ENCODE measurements at places on chromosomes 11 and 22.

DNA sequence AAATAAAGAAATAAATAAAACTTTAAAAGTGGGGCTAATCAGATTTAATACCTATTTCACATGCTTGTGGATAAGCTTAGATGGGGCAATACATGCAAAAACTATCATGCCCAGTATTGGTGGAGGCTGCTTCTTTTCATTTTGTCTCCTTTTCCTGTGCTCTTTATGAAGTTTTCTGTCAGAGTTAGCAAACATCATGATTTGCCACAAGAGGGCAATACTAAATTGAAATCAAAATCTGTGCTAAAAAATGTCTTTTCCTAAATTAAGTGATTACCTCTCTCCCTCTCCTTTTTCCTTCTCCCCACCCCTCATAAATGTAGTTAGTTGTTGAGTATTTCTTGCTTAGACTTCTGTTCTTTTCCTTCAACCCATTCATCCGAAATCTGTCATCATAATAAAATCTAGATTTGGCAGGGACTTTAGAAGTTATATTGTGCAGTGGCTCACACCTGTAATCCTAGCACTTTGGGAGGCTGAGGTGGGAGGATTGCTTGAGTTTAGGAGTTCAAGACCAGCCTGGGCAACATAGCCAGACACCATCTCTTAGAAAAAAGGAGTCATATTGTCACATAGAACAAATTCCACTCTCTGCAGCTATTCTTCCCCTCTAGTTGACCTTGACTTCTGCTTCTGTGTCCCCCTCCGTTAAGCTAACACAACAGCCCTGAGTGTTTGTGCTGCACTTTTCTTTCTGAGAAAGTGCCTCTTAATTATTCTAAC, 4.7 kb upstream of the ARHGAP42 start:
- DNase-seq = no peak

DNA sequence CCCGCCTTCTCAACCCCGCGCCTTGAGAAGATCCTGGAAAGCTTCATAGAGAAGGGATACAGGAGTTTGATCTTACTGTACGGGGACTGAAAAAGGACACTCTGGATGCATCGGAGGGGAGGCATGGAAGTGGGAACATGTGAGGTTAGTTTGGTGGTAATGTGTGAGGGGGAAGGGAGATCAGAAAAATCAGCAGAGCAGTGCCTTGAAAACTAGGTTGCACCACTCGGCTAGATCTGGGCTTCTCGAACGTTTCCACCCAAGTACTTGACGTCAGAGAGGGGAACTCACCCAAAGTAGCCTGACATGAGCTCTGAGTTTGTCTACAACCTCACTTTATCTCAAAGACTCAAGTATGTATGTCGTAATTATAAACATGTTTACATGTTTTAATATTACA, 14.5 kb downstream of the USP35 start:
- DNase-seq = no peak

DNA sequence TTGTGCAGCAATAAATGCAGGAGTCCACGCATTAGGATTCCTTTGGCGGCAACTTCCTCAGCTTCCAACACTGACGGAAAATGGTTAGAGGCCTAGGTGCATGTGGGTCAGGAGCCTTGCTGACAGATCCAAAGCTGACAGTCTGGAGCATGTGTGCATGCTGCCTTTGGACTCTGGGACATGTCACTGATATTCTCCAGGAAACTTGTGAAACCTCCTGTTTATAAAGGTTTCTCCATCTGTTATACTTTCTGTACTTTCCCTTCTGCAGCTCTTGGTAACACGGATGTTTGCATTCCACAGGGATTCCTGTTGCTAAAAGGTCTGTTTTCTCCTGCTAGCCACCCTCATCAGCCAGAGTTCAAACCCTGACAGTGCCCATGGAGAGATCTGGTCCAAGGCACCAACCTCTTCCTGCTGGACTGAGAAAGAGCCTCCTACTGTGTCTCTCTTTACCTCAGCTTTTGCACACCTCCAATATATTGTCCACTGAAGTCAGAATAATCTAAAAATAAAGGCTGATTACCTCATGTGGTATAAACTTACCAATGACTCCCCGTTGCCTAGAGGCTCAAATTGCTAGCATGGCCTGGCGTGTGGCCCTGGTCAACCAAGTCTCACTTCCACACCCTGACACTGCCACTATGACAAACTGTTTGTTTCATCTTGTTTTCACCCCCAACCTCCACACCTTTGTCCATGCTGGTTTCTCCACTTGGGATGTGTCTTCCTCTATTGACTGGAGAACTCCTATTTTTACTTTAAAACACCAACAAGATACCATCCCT, 31.1 kb upstream of the LYVE1 start:
- no peak for DNase-seq

DNA sequence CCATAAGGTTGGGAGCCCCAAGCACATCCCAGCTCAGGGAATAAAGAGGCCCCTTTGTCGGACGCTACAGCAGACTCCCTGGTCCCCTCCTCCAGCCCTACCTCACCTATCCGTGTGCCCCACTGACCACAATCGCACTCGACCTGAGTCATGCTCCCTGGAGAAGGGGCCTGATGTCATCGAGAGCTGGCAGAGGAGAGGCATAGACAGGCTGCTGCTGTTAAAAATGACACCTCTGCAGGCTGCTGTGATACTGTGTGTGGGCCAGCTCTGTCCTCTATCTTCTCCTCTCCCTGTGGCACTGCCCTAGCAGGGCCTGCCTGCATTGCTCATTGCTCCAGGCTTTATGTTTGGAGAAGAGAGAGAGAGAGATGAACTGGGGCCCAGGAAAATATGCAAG, 123.4 kb upstream of the SYT13 start:
- no peak for DNase-seq

DNA sequence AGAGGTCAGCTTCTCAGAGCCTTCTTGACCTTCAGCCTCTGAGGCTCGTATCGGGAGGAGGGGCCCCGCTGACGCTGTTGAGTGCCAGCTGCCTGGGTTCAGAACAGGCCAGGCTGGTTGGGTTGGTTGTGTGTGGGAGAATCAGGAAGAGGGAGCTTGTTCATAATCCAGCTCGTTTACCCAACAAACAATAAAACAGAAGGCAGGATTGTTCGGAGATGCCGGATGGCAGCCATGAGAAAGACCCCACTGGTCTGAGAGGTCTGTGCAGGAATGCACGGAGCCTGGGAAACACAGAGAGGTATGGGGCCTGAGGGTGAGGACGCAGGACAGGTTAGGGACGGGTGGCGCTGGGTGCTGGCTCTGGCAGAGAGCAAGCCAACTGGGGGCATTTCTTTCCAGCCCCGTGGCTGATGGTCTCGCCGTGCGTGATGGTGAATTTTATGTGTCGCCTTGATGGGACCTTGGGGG, 31.6 kb upstream of the SHANK2 start:
- DNase-seq = no peak

GRCh38 chr11:126029805-126030204, 32.9 kb downstream of the CDON start:
- no peak for DNase-seq

DNA sequence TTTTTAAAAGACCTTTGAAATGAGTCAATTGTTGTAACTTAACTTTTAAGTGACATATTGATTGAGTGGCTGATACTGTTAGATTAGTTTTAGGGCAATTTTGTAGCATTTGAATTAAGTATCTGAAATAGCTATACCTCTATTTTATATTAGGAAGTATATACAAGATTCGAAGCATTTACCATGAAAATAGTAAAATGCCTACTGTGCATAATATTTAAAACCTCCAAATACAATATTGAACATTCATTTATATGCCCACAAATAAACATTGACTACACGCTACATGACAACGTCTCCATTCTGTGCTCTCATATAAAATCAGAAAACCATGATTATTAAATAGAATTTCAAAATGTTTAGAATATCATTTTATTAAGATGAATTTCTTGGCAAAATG, 14.5 kb downstream of the SOX6 start:
- no peak for DNase-seq

DNA sequence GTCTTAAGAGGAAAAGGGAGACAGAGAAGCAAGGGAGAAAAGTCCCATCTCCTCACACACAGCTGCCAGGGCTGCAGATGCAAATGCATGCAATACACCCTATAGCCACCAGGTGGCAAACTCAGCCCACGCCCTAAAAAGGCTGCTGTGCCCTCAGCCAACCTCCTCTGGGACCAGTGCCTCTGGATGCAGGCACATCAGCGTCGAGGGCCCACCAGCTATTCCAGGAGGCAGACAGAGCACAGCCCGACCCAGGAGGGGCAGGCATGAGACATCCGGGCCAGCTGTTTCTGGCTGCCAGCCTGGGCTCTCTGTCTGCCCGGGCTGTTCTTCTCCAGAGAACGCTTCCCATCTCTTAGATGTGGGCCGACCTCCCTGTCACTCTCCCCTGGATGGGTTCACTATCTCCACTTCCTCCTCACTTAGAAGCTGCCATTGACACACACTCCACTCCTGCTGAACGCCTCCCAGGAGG, 39.7 kb downstream of the TPBGL start:
- DNase-seq = peak; percentile 94

GRCh38 chr11:1447845-1448825, 38.4 kb downstream of the MOB2 start:
- no peak for DNase-seq

- no peak for DNase-seq
Observed at GRCh38 chr22:45093609-45094008, 70.1 kb upstream of the NUP50 start.

Data from eye (tissue), 1 donor.